NCI-H1417 treated with DMSO at 0.1 percent for 48 hours (cell line): ENCODE measurements at places on chromosomes 4 and X.

DNA sequence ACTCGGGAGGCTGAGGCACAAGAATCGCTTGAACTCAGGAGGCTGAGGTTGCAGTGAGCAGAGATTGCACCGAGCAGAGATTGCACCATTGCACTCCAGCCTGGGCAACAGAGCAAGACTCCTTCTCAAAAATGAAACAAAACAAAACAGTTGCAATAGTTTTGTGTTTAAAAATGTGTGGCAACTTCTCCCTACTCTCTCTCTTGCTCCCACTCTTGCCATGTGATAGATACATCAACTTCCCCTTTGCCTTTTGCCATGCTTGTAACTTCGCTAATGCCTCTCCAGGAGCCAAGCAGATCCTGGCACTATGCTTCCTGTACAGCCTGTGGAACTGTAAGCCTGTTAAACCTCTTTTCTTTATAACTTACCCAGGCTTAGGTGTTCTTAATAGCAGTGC is 52.5 kb upstream of the INTU start:
- no peak for DNase-seq

- no peak for DNase-seq
Observed at GRCh38 chr4:13626492-13627177, 890 bp downstream of the BOD1L1 start.

- DNase-seq = no peak
Observed at GRCh38 chr4:38491854-38492478, 172.0 kb upstream of the KLF3 start.

DNA sequence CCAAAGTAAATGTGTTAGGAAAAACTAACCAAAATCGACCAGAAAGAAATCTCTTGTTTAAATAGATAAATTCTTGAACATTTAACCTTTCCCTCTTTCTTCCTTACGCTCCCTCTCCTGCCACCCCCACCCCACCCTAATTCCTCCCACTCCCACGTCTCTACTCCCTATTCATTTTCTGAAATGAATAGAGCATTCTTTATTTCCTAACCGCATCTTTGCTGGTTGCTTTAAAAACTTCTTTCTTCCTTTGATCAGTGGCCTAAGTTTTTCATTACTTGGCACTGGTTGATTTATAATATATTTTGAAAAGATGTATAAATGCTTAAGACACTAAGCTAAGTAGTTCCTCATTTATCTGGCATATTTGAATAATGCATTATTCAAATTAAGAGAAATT is 33.9 kb downstream of the BMPR1B start:
- no peak for DNase-seq
